ENCODE measurements at places on chromosomes 11 and 22.

- no peak for DNase-seq
Measured at GRCh38 chr11:65501472-65502273, 2.8 kb downstream of the MALAT1 start.

GRCh38 chr11:96388891-96389719 is 607 bp downstream of the CCDC82 start:
- peak; percentile 44 for DNase-seq

DNA sequence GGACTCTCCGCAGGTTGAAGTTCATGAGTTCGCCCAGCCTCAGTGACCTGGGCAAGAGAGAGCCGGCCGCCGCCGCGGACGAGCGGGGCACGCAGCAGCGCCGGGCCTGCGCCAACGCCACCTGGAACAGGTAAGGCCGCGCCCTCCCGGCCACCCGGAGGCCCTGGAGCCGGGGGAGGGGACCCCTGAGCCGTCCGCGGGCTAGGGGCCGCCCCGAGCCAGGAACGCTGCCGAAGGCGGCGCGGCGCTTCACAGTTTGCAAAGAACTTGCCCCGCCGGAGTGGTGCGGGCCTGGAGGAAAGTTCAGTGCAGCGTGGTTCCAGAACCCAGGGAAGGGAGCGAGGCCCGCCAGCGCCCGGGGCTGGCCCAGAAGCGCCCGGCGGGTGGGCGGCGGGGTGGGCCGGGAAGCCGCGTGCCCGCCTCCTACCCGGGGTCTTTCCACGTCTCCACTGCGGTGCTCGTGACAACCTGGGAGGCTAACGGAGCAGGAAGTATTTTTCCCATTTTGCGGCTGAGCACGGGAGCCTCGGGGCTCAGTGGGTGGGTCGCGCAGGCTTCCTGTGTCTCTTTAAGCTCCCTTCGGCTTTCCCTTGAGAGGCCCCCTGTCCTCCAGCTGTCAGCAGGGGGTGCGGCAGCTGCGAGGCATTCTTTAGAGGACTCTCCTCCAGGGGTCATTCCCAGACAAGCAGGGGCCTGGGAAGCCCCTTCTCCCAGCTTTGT is 635 bp downstream of the PRR5 start:
- no peak for DNase-seq

- DNase-seq = no peak
Measured at GRCh38 chr22:30596199-30596598, 4.5 kb upstream of the PES1 start.

DNA sequence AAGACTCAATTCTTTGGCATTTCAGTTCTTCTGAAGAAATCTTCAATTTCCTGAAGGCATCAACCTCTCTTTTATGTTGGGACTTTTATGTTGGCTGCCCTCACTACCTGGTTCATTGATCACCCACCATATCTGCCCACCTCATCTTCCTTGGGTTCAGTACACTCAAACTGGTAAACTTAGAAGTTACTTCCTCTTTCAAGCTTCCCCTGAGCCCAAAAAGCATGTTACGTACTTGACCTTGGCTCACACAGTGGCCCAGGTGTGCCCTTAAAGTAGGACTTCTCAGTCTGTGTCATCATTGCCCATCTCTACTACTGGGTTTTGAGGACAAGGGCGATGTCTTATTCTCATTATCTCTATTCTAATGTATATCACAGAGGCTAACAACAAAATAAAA is 86.1 kb downstream of the GRIA4 start:
- no peak for DNase-seq

- DNase-seq = peak; percentile 92
Measured at GRCh38 chr11:62665075-62665598, at the start of the genes C11orf98 and CSKMT. Gene C11orf98, minus strand, starts transcription at chr11:62665210. Its CDS starts 41 bp downstream, at chr11:62665169. Gene CSKMT, plus strand, starts transcription at chr11:62665312. Its CDS starts 568 bp downstream, at chr11:62665880.

GRCh38 chr11:70262951-70263350 is 7.5 kb upstream of the PPFIA1 start:
- DNase-seq = no peak

- no peak for DNase-seq
Measured at GRCh38 chr22:29872989-29873388, 10.0 kb upstream of the MTMR3 start.

- no peak for DNase-seq
Measured at GRCh38 chr22:23060612-23061400, 9.5 kb upstream of the GNAZ start.

DNA sequence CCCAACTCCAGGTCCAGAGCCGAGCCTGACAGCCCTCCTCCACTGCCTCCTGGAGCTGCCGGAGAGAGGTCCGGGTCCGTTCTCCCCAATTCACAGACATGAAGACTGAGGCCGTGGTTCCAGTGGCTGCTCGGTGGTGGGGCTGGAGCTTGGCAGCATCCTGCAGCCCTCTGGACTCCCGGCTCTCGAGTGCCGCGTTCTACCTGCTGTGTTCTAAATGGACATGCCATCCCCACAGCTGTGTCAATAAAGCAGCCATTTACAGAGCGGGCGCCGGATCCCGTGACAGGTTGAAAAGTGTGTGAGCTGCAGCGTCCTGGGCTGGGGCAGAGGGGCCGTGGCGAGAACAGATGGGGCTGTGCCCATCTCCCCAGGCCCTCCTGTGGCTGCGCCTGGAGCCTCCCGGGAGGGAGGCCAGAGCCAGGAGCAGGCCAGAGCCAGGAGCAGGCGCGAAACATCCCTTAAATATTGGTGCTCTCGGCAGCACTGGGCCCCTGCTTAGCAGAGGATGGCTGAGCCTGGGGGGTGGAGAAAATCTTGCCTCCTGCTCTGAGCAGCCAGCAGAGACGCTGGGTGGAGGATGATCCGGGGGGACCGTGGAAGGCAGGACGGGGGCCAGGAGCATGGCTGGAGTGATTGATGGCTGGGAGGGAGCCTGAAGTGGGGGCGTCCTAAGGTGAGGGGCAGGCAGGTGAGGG is 46.2 kb downstream of the FLRT1 start:
- no peak for DNase-seq

DNA sequence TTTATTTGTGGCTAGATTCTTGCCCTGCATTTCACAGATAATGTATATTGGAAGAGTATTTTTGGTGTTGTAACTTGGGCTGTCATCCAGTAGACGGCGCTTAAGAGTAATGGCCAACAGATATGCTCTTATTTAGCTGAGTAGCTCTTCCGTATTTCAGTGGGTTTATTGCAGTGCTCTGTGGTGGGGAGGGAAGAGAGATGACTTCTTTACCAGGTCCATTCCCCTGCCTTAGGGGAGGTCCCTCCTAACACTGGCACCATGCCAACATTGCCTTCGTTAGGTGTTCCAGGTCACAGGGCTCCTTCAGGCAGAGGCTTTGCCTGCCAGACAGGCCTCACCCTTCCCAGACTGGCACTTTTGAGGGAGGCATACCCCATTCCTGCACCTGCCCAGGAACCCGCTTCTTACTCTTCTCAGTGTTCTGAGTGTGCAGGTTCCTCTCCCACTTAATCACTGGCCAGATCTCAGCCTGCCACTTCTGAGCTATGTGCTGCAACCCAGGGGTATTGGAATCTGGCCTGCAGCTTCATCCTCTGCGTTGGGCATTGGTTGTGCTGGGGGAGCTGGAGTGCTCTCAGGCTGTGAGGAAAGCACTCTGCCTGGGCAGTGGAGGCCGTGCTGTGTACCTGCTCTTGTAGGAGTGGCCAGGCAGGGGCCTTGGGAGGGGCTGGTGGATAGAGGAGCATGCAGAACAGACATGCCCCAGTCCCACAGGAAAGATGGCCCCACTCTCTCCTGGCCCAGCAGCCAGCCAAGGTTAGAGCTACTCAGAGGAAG is 29.4 kb upstream of the SLN start:
- no peak for DNase-seq

GRCh38 chr22:26086359-26086758 is 82.9 kb upstream of the SEZ6L start:
- DNase-seq = no peak

DNA sequence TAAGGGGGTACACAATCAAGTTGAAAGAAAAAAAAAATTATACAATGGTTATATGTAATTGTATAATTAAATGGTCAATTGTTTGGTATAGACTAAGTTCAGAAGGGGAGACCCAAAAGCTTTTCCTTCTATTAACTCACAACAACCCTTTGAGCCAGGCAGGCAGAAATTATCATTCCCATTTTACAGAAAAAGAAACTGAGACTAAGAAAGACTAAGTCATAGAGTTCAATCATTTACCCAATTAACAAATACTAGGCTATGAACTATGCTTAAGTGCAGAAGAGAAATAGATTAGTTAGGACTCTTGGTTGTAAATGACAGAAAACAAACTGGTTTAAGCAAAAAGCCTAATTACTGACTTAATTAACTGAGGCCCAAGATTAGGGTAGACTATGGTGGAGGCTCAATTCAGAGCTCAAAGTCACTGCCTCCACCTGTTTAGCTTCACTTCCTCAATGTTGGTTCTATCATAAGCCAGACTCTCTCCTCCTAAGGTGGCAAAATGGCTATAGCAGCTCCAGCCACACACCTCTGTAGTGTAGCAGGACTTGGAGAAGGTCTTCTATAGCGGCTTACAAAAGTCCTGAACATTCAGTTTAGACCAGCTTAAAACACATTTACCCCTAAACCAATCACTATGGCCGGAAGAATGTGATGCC is 34.2 kb downstream of the FAM168A start:
- DNase-seq = no peak

- DNase-seq = no peak
Measured at GRCh38 chr22:50259302-50259701, 2.2 kb downstream of the MAPK12 start.

DNA sequence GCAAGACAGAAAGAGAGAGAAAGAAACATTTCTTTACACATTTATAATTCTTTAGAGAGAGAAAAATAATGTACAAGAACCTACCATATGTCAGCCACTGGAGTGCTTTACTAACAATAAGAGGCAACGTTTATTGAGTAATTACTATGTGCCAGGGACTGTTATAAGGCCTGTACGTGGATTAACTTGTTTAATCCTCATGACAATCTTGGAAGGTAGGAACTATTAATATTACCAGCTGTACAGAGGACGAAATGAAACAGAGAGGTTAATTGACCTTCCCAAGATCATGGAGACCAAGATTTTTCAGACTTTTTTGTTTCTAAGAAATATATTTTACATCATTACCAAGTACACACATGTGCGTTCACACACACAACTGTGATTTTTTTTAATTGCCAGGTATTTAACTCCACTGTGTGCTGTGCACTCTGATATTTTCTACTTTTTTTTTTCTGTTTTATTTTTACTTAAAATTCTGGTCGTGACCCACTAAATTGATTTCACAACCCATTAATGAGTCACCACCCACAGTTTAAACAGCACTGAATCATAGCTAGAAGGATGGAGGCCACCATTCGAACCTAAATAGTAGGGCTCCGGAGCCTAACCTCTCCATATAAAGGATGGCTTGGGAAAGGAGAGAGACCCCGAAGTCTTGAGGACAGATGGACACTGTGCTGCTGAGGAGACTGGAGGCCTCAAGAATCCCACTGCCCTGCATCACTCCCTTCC is 21.4 kb downstream of the CREB3L1 start:
- DNase-seq = no peak

- DNase-seq = no peak
Measured at GRCh38 chr11:134476435-134477021, 64.5 kb upstream of the B3GAT1 start.

GRCh38 chr11:22416462-22416861 is 78.3 kb downstream of the SLC17A6 start:
- no peak for DNase-seq

DNA sequence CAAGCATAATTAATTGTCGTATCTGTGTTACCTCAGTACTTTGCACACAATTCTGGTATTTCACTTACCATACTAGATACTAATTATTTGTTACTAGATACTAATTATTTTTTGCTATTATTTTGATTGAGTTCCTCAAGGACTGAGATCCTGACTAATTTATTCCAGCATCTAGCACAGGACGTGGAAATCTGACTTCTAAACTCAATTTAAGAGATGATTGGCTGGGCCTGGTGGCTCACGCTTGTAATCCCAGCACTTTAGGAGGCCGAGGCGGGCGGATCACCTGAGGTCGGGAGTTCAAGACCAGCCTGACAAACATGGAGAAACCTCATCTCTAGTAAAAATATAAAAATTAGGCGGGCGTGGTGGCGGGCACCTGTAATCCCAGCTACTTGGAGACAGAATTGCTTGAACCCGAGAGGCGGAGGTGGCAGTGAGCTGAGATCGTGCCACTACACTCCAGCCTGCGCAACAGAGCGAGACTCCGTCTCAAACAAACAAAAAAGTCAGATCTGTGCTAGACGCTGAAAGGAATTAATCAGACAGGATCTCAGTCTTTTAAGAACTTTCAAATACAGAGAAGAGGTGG is 527 bp upstream of the MRPL48 start:
- DNase-seq = no peak

DNA sequence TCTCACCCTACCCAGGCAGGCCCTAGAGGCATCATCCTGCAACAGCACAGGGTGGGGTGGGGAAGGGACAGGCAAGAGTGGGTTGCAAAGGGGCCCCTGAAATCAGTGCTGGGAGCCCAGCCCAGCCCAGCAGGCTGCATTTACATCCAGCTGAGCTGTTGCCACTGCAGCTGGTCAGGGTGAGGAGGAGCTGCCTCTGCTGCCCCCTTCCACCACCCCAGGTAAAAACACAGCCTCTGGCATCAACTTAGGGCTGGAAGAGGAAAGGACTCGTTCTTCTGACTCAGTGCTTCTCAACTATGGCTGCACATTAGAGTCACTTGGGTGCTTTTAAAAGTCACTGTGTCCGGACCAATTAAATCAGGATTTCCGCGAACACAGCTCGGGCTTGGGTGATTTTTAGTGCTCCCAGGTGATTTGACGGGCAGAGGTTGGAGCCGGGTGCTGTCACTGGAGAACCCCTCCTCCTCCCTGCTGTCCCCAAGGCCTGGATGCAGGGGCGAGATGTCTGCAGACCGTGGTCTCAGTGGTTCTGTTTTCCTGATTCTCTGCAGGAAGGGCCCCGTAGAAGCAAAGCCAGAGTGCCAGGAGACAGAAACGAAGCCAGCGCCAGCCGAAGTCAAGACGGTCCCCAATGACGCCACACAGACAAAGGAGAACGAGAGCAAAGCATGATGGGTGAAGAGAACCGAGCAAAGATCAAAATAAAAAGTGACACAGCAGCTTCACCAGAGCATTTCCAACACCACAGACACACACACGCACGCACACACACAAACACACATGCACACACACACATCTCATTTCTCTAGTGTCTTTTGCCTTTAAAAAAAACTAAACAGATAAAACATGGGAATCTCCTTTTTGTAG is 39.4 kb upstream of the TTC12 start:
- no peak for DNase-seq

GRCh38 chr11:2995031-2995561 is 3.0 kb upstream of the NAP1L4 start:
- no peak for DNase-seq

GRCh38 chr11:118916842-118917388 is 8.8 kb downstream of the BCL9L start:
- DNase-seq = no peak

DNA sequence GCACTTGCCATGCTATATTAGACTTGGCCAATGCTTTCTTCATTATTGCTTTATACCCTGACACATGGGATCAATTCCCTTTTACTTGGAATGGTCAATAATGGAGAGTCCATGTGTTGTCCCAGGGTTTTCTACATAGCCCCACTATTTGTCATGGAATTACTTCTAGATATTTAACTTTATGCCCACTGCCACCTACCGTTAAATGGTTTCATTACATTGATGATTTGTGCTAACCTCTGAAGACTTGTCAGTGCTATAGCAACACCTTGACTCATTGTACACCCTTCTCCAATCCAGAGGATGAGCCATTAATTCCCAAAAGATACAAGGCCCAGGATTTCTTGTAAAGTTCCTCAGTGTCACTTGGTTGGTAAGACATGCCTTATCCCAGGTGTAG is 31.4 kb upstream of the SLC22A25 start:
- DNase-seq = no peak
